ENCODE measurements at places on chromosomes 12 and 14.

DNA sequence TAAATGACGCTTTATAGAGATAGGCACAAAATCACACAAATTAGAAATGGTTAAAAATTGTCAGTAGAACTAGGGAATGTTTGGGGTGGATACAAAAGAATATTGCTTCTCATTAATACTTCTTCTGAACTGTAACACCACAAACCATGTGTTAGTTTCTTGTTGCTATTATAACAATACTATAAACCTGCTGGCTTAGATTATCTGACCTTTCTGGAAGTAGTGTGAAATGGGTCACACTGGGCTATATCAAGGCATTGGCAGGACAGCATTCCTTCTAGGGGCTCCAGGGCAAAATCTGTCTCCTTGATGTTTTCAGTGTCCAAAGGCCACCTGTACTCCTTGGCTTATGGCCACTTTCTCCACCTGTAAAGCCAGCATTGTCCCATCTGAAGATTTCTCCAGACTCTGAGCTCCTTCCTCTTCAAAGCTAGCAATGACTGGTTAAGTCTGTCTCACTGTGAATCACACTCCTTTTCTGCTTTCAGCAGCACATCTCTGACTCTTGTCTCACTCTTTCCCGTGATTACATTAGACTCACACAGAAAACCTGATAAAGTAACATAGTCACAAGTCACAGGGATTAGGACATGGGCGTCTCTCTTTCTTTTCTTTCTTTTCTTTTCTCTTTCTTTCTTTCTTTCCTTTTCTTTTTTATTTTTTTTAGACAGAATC is 86.3 kb downstream of the SLC15A4 start:
- DNase-seq, result no peak

GRCh38 chr12:52945389-52946232 is 3.3 kb upstream of the KRT18 start:
- no peak for DNase-seq

DNA sequence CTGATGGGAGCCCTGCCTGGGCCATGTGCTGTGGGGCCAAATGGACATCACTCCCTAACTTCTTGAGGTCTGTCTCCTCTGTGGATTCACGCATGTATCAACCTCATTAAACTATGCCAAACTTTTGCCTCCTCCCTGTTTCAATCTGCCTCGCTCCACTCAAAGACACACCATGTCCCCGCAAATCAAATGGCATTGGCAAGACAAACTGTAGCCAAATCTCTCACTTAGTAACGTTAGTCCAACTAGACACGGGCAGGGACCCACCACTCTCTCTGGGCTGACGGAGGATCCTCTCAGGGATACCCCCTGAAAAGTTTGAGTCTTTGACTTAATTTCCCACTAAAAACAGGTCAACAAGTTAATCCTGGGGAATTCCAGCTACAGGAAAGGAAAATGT is 8.0 kb downstream of the ZBTB39 start:
- peak; percentile 65 for DNase-seq

DNA sequence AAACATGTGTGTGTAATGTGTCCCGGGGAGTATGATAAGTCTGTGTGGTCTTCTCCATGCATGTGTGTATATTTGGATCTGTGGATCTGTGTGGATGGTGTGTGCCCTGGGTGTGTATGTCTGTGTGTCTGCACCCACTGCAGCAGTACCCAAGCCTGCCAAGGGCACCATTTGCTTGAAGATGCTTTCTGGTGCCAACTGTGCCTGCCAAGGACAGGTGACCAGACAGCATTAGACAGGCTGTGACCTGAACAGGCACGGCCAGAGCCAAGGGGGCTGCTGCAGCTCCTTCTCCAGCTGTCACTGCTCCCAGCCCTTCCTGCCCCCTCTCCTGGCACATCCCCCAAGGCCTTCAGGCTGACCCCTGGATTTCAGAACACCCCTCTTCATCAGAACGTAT is 35.0 kb downstream of the DTX1 start:
- no peak for DNase-seq

DNA sequence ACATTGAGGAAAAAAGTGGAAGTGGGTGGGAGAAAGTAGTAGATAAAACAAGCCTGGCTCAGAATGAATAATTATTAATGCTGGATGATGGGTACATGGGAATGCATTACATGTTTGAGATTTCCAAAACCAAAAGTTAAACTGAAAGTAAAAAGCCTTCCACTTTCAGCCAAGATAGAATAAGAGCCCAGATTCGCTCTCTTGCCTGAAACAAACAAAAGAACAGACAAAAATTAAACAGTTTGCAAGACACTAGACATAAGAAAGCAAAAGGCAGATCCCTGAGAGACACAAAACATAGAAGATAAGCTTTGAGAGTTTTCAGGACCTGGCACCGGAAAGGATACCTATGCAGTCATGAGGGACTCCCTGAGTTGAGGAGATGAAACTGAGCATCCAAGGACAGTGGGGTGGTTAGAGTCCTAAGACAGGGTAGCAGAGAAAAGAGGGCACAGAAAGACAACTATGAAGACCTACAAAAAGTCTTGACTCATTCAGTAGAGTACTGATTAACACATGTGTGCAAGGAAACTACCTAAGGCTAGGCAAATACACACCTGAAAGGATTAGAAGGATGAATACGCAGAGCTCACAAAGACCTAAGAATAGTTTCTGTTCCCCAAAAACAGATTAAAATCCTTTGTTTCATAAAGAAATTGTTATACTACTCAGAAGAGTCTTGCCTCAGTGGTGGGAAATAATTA is 54.1 kb downstream of the CEP83 start:
- no peak for DNase-seq

DNA sequence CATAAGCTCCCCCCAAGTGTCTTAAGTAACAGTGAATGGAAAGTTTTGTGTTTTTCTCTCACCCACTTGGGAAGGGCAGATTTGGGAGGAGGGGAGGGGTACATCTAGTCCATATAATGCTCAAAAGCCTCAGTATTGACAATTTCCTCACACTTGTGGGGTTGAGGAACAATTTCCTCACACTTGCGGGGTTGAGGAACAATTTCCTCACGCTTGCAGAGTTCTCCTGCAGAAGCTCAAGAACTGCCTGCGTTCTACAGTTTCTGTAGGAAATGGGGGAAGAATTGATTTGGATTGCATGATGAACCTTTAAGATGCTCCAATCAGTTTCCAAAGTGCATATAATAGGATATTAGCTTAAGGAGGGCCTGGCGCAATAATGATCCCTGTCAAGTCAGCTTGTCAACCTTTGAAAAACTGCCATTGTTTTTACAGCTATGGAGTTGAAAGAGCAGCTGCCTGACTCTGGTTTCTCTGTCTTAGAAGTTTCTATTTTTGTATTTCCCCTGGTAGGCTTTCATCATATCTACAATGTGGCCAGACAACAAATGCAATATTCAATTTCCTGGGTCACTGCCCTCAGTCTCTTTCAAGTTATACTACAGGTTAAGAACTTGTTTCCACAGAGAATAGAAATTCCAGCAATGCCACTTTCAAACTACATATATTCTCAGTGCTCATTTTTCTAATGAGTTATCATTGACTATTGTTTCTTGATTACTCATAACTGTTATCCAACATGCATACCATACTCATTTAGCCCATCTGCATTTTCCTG is 66.5 kb downstream of the PLEKHG7 start:
- no peak for DNase-seq

- no peak for DNase-seq
Observed at GRCh38 chr12:93380480-93381121, 2.9 kb downstream of the NUDT4 start.

- DNase-seq, result no peak
Observed at GRCh38 chr12:15631007-15631715, 158.0 kb downstream of the EPS8 start.

DNA sequence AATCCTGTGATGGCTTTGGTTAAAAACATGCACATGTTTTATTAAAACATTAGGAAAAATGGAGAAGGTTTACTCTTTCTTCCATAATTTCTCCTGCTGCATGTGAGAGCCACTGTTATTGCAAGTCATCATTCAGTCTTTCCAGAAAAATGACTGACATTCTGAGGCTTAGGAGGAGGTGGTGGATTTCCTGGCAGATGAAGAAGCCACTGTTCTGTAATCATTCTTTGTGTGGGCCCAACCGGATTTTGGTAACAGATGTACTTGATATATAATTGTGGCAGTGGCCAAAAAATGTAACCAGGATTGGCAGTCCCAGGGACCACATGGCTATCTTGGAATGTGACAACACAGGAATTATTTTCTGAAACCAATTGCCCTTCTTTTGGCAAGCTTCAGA is 120.2 kb downstream of the DAAM1 start:
- DNase-seq, result no peak

DNA sequence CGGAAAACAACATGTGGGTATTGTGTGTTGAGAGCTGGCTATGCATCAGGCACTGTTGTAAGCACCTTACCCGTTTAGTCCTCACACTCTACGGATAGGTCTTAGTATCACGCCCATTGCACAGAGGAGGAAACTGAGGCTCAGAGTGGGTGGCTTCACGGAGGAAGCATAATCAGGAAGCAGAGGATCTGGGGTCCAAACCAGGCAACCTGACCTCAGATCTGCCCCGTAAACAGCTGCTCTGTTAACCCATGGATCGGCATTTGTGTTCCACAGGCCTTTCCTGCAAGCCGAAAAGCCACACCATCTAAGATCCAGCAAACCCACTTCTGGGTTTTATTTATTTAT is 107.9 kb downstream of the SCARB1 start:
- no peak for DNase-seq

GRCh38 chr12:12474471-12474928 is 88.2 kb downstream of the DUSP16 start:
- no peak for DNase-seq

- DNase-seq, result no peak
Observed at GRCh38 chr12:114903083-114903691, 219.2 kb upstream of the TBX3 start.

- DNase-seq, result no peak
Observed at GRCh38 chr12:116537101-116537904, 21.9 kb upstream of the MAP1LC3B2 start.

GRCh38 chr14:54343272-54344121 is 53.3 kb upstream of the CDKN3 start:
- DNase-seq, result no peak

DNA sequence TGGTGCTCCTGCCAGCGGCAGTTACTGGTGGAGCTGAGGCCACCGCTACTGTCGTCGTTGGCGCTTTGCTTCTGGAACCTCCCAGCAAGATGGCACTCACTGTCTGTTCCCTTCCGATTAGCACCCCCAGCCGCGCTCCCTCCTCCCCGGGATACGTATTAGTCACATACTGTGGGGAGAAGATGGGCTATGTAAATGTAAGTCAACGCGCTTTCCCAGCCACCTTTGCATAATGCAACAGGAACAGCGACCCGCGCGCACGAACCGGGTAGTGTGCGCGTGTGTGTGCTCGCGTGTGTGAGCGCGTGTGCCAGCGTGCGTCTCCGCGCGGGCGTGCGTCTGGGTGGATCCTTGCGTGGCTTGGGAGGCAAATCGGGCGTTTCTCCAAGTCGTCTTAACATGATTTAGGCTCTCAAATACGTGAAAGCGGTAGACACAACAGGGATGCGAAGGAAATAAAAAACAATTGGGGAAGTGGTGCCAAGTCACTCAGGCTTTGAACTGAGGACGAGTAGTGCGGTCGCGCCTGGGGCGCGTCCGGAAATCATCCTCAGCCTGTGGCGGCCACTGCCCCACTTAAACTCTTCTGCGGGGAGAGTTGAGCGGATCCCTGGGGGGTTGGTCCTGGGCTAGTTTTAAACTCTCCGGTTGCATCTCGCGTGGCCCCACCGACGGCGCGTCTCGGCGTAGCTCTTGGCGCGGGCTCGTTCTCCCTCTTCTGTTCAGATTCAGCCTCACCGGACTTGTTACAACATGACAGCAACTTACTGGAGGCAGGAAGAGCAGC is 1.8 kb downstream of the FLRT2 start:
- peak; percentile 89 for DNase-seq

DNA sequence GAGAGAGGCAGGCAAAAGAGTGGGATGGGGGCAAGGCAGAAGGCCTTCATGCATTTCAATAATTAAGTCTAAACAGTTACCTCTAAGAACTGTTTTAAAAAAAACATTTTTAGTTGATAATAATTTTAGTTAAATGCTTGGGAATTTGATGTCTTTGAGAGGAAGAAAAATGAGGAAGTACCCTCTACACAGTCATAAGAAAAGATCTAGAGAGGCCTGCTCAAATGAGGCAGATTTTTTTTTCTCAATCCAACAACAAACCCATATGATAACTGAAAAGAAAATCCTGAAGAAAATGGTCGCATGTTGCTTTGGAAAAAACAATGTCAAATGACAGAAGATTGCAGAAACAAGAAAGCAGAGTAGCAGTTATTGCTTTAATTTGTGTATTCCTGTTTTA is 25.6 kb downstream of the SINHCAF start:
- DNase-seq, result no peak

- no peak for DNase-seq
Observed at GRCh38 chr14:105480807-105481801, 5.6 kb upstream of the CRIP1 start.

- no peak for DNase-seq
Observed at GRCh38 chr12:69115099-69115498, 124.3 kb upstream of the CPSF6 start.

DNA sequence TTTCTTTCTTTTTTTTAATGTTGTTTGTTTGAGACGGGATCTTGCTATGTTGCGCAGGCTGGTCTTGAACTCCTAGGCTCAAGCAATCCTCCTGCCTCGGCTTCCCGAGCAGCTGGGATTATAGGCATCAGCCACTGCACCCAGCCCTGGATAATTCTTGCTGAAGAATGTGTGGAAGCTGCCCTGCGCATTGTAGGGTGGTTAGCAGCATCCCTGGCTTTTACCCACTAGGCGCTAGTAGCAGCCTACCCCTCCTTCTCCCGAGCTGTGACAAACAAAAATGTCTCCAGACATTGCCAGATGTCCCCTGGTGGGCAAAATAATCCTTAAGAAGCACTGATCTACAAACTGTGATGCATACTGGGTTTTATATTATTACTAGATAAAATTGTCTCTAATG is 6.6 kb downstream of the DCAF4 start:
- DNase-seq, result no peak

DNA sequence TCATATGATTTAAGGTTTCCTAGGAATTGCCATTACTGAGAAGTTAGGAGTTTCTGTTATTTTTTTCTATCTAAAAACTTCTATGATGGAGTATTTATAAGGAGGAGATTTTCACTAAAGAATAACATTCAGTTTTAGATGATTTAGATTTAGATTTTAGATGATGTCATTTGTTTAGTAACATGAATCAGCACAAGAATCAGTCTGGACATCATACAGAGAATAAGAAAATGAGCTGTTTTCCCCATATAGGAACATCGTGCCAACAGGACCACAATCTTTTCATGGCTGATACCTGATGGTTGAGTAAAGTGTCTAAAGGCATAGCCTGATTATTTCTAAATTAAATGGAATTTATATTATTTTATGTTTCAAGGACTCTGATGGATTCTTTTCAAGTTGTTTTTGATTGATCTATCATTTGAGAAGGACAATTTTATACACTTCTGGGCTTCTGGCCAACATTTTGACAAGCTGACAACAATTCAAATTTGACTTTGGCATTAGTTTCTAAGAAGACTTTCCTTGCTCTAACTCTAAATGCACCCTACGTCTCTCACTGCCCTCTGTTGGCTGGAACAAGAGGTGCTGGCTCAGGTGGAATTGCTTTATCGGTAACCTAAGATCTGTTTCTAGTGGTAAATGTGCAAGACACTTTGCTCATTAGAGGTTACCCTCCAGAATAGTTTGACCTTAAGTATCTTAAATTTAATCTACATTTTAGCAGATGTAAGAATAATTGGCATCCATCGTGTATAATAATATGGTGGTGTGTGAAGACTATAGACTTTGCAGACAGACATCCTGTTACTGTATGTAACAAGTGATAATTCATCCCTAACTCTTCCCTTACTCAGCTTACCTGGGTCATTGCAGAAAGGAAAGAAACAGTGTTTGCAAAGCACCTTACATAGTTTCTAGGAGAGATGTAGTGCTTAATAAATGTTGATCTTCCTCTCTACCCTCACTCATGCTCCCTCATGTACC is 42.8 kb upstream of the CPSF6 start:
- DNase-seq, result no peak

All from vagina (tissue), 2 donors.